ENCODE measurements at places on chromosomes 5 and 9.

DNA sequence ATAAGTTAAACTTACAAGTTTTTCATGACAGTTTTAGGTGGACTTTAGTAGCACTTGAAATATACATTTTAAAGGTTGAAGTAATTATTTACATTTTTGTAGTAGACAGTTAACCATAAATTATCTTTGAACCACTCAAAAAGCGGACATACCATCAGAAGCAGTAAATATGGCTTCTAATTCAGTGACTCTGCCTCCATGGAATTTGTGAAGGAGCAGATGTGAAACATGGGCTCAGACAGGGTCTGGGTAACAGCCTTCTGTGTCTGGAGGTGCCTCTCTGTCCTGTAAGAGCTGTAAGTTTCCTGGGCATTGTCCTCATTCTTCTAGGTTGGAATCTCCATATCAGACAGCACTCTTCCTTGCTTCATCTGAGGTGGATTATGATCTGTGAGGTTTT is 12.4 kb downstream of the RLN2 start:
- DNase-seq = no peak

GRCh38 chr9:131734165-131734610 is 5.7 kb downstream of the RAPGEF1 start:
- no peak for DNase-seq

- DNase-seq = no peak
Observed at GRCh38 chr9:89051421-89052025, 60.3 kb downstream of the S1PR3 start.

DNA sequence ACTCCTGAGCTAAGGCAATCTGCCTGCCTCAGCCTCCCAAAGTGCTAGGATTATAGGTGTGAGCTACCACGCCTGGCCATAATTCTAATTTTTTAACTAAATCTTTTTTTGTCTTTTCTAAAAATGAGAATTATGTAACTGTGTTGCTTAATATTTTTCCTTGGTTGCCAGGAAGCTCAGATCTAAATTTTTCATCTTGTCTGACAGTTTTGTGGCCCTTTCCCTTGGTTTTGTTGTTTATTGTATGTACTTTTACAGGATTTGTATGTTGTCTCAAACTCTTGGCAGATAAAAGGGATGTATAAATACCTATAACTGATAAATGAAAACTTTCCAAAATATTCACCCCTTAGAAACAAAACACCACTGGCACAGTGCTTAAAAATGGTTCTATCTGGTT is 88.2 kb upstream of the KLF9 start:
- DNase-seq = no peak

DNA sequence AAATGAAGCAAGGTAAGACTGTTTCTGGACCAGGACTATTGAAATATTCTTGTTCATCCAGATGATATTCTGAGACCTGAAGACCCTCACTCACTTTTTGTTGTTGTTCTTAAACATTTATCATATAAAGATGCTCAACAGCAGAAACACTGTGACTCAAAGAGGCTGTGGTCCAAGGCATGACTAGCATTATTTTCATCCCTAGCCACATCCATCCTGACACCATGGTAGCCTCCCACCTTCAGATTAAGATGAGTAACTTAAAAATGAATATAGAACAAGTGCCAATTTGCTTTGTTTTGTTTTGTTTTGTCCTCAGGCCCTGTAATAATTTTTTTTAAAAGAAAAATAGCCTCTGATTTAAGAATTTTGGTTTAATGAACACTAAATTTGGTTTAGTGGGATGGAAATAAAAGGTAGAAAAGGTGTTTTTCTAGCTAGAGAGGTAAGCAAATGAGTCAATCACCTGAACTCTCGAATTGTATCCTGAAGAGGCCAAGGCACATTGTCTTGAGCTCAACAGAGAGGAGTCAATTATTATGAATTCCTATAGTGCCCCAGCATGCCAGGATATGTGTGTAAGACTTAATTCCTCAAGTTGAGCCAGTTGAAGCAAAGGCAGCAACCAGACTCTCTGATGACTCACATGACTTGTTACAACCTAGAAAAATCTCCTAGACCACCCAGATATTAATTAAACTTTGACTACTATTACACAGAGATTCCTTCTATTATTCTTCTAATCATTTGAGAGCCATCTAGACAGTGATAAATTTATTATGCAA is 380.1 kb upstream of the TUSC1 start:
- DNase-seq = no peak

All from SW 1271 (cell line).